ENCODE measurements at places on chromosomes 16 and 17.

GRCh38 chr16:49578435-49579024 lies 204.9 kb downstream of the C16orf78 start:
- DNase-seq: no peak

DNA sequence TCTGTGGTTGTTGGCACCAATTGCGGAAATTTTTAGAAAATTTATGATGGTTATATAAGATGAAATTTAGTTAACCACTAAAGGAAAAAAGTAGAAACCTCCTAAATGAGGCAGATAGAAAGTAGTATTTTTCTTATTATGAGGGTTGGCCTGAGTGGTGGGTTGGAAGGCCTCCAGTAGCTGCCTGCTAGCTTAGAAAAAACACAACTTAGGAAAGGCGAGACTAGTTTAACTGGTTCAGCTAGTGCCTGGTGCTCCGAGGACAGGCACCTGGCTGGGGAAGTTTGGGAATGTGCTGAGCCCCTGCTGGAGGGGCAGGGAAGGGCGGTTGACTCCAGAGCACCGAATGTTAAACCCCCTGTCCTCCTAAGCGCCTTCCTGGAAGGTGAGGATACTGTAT lies 19.9 kb downstream of the LDHD start:
- DNase-seq: no peak

- DNase-seq: no peak
Measured at GRCh38 chr17:2982854-2983253, 80.6 kb downstream of the OR1D5 start.

GRCh38 chr17:49723423-49723822 lies 15.7 kb upstream of the SLC35B1 start:
- DNase-seq: no peak

- DNase-seq: no peak
Measured at GRCh38 chr16:24499193-24499814, 40.1 kb upstream of the RBBP6 start.

- DNase-seq: peak; percentile 93
Measured at GRCh38 chr17:35373534-35373983, at the start of gene SLFN11. TSS of gene SLFN11 (minus strand) at chr17:35373621. CDS start at chr17:35363807, 9,814 bp downstream.

DNA sequence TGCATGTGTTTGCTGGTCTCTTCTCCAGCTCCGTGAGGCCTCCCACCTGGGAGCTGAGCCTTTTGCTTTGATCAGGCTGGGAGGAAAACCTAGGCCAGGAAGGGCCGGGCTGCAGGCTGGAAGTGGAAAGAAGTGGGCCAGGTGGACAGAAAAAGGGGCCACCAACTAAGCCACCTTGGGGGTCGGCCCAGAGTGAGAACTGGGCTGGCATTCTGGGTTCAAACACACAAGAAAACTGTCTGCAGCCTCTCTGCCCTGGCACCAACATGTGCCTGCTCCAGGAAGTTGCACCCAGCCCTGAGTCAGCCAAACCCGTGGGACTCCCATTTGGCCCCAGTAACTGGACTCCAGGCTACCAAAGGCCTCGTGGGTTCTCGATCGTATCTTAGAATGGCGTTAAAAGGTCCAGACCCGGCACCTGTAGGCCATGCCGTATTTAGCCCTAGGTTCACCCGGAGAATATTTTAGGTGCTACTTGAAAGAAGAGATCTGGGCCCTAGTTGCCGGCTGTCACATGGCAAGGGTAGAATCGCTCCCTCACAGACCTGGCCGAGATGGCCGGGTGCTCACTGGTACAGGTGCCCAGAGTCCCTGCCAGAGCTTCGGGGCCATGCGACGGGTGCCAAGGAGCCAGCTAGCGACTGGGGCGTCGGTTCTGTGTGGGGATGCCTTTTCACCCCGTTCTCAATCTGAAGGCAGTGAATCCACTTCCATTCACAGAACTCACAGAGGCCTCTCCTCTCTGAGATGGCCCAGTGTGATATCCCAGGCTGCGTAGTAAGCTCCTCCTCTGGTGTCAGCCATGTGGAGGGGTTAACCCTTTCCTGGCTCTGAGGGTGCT lies 236.6 kb downstream of the MRTFB start:
- no peak for DNase-seq

DNA sequence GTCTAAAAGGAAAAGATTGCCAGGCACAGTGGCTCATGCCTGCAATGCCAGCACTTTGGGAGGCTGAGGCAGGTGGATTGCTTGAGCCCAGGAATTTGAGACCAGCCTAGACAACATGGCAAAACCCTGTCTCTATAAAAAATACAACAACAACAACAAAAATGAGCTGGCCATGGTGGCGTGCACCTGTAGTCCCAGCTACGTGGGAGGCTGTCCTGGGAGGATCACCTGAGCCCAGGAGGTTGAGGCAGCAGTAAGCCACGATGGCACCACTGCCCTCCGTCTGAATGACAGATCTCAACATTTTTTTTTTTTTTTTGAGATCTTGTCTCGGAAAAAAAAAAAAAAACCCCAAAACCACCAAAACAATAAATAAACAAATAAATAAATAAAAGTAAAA lies 28.1 kb upstream of the ATP2A3 start:
- no peak for DNase-seq

DNA sequence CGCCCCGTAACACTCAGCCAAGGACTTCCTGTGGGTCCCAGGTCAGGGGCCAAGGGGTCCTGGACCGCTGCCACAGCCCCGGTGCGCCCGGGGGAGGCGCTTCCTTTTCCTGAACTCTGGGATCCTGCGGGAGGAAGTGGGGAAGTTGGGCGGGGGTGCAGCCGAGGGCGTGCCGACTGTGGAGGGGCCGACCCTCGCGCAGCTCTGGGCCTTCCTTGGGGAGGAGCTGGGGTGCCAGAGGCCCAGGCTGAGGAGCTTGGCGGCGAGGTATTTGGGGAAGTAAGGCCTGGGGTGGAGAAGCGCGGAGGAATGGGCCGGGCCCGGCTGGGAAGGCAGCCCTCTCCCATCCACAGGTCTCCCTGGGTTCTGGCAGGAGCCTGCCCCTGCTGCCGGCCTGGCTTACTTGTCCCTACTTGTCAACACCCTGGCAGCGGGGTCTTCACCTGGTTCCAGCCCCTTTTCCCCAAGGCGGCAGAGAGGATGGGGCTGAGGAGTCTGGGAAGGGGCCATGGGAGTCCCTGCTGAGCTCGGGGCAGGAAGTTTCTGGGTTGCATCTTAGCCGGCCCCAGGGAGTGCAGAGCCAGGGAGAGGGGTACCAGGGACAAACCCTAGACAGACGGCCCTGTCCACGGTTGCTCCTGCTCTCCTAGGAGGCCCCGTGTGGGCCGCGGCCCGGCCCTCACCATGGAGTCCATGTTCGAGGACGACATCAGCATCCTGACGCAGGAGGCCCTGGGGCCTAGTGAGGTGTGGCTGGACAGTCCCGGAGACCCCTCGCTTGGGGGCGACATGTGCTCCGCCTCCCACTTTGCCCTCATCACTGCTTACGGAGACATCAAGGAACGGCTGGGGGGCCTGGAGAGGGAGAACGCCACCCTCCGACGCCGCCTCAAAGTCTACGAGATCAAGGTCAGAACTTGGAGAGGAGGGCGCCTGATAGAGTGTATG lies 1.7 kb downstream of the TBKBP1 start:
- no peak for DNase-seq

DNA sequence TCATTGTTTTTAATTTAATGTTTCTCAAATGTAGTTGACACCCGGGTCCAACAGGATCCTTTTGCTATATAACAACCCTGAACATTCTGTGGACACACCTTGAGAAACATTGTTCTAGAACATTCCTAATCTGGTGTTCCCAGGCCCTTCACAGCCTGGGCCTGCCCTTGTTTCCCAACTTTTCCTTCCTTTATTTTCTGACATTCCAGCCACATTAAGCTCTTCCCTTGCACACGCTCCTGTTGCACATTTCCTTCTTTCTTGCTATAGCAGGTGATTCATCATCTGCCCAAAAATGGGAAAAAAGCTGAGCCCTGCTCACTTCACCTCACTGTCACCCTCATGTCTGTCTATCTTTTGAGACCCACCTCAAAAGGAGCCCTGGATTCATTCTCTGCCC lies 67.9 kb upstream of the MARCHF10 start:
- no peak for DNase-seq

DNA sequence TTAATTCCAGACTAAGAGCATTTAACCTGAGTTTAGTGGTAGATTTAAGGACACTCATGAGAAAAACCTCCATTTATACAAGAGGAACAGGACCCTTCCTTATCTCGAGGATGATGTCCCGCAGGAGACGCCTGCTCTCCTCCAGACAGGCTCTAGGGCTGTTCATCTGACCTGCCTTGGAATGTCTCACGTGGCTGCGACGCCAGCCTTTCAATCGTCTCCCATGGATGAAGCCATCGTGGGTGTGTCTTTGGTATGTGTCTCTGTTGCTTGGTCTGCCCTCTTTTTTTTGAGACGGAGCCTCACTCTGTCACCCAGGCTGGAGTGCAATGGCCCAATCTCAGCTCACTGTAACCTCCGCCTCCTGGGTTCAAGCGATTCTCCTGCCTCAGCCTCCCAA lies 16.5 kb downstream of the CHMP6 start:
- DNase-seq: no peak

GRCh38 chr17:55238931-55239297 lies 25.8 kb upstream of the HLF start:
- no peak for DNase-seq

DNA sequence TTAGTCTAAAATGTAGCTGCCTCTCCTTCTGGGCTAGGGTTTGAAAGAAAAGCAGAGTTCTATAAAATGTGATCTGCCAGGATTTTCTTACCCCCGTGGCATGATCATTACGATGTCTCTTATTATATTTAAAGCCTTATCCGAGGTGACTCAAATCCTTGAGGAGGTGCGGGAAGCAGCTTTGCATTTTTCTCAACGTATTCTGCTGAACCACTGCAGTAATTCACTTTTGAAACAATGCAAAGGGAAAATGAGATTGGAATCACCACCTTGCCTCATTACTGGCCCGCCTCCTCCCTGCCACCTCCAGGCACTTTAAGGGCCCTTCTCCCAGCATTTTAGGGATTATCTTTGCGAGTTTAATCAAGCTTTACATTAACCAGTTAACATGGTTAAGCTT lies 9.7 kb upstream of the NOG start:
- DNase-seq: no peak

GRCh38 chr17:81656118-81656743 lies at the start of gene PDE6G:
TSS of gene PDE6G (minus strand) at chr17:81656542. CDS start at chr17:81653305, 3,237 bp downstream.
- no peak for DNase-seq

- DNase-seq: no peak
Measured at GRCh38 chr17:76506408-76507345, 5.5 kb upstream of the RHBDF2 start.

DNA sequence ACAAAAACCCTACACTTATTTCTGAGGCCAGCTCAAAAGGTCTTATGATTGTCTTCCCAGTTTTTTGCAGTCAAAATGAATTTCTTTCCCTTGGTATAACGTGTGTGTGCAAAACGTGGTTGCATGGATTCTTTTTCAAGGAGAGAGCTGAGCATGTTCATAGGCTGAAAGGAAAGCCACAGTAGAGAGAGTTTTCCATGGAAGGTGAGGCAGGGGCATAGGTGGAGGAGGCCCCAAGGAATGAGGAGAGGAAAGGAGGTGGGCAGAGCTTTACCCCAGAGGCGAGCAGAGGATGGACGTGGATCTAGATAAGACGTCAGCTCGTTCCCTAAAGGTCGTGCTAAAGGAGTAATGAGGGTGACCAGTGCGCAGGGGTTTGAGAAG lies 22.8 kb downstream of the TRPV2 start:
- no peak for DNase-seq

- no peak for DNase-seq
Measured at GRCh38 chr17:83005639-83006038, 73.8 kb upstream of the METRNL start.

DNA sequence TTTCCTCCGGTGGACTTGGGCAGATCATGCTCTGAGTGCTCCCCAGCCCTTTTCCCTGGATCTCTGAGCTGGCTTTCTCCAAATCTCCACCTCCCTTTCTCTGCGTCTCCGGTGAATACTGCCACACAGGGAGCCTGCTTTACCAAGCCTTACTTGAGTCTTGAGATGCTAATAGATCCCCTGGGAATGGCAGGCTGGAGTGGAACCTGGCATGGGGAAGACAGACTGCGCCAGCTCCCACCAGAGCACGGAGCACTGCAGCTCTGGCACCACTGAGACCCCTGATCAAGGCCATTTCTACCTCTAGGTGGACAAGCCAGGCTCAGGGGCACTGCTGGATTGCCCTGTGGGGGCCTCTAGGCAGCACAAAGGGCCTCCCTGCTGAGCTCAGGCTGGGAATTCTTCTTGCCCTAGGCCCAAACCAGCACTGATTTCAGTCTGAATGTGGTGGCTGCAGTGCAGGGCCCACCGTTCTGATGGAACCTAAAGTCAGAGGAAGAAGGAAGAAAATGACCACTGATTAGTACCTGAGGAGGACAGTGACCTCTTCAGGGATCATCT lies 74.3 kb upstream of the CRHR1 start:
- no peak for DNase-seq

DNA sequence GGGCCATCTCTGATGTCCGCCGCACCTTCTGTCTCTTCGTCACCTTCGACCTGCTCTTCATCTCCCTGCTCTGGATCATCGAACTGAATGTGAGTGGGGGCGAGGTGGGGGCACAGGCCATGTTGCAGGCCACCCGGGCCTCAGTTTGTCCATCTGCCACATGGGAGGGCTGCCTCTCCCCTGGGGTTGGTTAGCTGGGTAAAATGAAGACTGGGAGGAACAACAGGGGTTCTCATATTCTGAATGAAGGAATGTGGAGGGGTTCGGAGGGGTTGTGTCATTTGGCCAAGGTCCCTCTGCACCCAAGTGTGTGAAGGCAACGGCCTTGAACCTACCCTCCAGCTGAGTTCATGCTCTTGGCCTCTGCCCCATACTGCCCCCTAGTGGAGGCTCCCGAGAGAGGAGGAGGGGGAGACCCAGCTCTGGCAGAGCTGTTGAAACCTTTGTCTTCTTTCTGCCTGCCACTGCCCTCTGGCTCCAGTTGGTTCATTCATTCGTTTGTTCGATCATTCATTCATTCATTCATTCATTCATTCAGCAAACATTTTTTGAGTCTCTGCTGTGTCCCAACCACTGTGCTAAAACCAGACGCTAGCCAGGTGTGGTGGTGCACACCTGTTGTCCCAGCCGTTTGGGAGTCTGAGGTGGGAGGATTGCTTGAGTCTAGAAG lies 11.4 kb upstream of the TCAP start:
- no peak for DNase-seq

GRCh38 chr17:45029758-45030423 lies 21.5 kb downstream of the DCAKD start:
- no peak for DNase-seq

DNA sequence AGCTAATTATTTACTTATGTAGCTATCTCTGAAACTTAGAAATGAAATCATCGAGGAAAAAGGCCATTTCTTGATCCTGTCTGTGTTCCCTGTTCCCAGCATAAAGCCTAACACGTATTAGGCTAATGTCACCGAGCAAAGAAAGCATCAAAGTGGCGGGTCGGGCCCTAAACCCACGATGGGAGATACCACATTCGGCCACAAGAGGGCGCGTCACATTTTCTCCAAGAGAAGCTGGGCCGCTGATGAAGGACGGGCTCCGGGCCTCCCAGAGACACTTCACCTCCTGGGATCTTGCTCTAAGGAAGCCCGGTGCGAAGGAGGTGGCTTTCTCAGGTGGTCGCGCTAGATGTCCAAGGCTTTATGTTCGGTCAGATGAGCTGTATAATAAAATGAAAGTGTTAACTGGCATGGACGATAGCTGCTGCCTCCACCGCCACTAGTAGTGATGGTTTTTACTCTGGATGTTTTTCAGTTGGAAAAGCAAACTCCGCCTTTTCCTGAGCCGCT lies 853 bp upstream of the PDK2 start:
- DNase-seq: peak; percentile 61

- DNase-seq: no peak
Measured at GRCh38 chr17:82944990-82945389, 105.2 kb upstream of the ZNF750 start.

GRCh38 chr16:4347765-4348509 lies 3.2 kb downstream of the PAM16 start:
- no peak for DNase-seq

Measured in fibroblast of skin of left biceps (primary cell).